Mononuclear cell (primary cell): ENCODE measurements at places on chromosomes 2 and 18. TPM values are rescaled to one million over a fixed set of nuclear protein-coding genes. Genes with fewer than 3 reads are reported as not detected.

MFSD6 gene
- total RNA-seq, result 77.1 TPM

LRRFIP1 gene
- 128 TPM for total RNA-seq

CD226 gene
- 64.1 TPM for total RNA-seq

ABHD1 gene
- 0.10 TPM for total RNA-seq

FER1L5 gene
- not detected for total RNA-seq

TMEM37 gene
- not detected for total RNA-seq

CD28 gene
- 85.3 TPM for total RNA-seq

PLB1 gene
- total RNA-seq, result 9.2 TPM

C2orf76 gene
- total RNA-seq, result 4.8 TPM
